ENCODE measurements at places on chromosomes 7 and 10.

- DNase-seq, result peak; percentile 55
Observed at GRCh38 chr10:118568327-118568848, 27.1 kb downstream of the PRLHR start.

GRCh38 chr10:97724341-97724941, 10.9 kb downstream of the MARVELD1 start:
- DNase-seq, result no peak

DNA sequence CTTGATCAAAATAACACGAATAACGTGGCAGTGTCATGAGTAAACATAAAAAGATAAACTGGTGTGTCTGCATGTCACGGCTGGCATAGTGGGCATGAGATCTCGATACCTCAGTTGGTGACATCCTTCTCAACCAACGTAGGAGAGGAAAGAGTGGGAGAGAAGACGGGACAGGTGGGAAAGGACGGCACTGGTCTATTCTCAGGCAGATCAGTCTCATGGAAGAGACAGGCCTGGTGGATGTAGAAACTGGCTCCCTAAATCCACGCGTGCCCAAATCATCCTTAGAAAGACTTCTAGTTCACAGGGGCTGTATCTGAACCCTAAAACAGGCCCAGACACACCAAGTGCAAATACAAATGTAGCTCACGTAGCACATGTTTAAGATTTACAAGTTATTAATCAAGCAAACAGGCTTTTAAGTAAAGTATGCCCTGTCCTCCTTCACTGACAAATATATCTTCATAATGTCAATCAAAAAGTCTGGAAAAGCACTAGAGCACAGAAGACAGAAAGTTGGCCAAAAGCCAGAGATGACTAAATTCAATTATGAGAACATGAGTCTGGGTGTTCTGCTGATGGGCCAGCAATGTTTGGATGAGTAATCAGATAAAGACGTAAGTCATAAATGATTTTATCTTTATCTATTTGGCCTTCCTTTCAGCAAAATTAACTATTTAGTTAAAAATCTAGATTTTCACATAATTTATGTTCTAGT, 56.3 kb downstream of the SFMBT2 start:
- no peak for DNase-seq

GRCh38 chr7:113945018-113945938, 26.5 kb upstream of the PPP1R3A start:
- no peak for DNase-seq

GRCh38 chr10:843703-844102, 87.8 kb downstream of the LARP4B start:
- no peak for DNase-seq

GRCh38 chr10:98920807-98921206, 314.8 kb downstream of the HPSE2 start:
- DNase-seq, result no peak

- DNase-seq, result no peak
Observed at GRCh38 chr10:93595378-93596161, 5.5 kb downstream of the RBP4 start.

- no peak for DNase-seq
Observed at GRCh38 chr7:139675127-139676125, 102.4 kb downstream of the HIPK2 start.

DNA sequence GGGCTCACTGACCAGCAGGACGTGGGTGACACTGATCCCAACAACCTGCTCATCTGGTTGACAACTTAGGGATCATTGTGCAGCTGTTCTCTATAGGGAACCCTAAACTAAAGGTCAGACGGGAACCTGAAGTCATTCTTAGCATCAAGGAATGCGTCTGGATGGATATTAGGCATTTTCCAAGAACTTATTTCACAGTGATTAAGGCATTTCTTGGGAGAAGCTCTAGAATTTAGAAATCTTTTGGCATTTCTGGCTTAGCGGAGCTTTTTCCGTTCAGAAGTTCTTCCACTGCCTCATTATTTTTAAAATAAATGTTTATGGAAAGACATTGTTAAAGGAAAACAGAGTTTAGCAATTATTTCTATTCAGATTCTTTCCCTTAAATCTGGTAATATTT, 303.3 kb upstream of the IGFBP3 start:
- no peak for DNase-seq

DNA sequence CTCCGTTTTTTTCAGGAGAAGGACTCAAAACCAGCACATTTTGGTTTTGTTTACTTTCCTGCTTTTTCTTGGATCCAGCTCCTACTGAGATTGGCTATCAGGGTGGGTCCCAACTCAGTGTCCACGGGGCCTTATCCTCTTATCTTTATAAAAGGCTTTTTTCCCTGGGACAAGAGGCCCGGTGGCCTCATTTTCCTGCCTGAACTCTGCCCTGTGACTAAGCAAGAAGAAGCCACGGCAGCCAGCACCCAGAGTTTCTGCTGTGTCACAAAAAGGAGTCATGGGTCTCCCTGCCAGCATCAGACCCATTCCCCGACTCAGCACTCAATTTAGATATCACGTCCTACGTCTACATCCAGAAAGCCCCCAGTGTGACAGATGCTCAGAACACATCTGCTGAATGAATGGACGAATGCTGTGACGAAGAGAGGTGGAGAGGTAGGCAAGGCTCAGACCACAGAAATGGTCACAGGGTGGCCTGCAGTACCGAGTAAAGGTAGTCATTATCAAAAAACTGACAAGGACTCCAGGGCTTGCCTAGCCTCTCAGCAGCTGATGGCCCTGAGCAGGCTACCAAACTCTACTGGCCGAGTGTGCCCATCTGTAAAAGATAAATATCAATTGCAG, 16.7 kb downstream of the DLG5 start:
- DNase-seq, result no peak

DNA sequence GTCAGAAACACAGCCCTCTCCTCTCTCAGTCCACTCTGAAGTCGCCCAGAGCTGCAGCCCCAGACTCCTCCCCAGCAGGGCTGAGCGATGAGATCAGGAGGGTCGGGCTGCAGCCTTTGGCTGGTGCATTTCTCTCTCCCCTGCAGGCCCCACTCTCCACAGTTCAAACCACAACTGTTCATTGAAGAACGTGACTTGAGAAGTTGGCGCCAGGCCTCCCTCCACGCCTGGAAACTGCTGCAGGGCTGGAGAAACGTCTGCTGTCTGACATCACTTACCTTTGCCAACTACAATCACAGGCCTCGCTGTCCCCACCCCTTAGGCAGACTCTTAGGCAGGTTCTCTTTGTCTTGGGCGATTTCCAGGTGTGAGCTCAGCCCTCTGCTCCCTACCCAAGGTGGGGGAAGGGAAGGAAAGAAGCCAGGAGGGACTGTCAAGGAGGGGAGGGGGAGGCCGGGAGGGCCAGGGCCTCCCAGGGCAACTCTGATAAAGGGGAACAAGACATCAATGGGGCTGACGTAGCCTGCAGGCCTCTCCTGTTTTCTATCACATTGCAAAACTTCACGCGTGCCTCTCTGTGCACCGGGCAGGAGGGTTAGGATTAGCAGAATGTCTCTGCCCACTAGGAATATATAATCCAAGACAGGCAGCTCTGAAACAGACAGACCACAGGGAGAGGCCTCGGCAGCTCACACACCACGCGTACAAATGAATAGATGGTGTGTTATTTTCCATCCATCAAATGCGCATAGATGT, 32.7 kb downstream of the CALML5 start:
- DNase-seq, result no peak

- no peak for DNase-seq
Observed at GRCh38 chr10:106900016-106900652, 264.4 kb downstream of the SORCS1 start.

DNA sequence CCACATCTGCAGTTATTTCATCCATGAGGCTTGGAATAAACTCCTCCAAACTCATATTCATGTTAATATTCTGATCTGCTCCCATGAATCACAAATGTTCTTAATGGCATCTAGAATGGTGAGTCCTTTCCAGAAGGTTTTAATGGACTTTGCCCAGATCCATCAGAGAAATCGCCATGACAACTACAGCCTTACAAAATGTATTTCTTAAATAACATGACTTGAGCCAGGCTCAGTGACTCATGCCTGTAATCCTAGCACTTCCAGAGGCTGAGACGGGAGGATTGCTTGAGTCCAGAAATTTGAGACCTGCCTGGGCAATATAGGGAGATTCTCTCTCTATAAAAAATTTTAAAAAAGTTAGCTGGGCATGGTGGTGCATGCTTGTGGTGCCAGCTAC, 102.1 kb upstream of the TMEM168 start:
- no peak for DNase-seq

DNA sequence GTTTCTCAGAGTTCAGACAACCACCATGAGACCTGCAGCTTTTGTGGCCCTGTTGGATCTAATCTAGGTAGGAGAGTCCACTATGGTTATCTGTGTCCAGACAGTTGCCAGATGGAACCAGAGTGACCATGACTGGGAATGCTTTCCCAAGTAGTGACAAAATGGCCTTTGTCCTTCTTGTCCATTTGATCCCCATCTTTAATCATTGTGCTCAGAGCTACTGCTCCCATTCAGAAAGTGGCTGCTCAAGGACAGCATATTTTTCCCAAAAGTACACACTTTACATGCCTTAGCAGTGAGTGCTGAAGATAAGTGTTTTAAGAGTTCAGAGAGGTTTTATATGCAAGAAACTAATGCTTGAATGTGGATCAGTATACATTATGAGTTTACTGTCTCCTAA, 5.4 kb upstream of the ACSM6 start:
- DNase-seq, result no peak

DNA sequence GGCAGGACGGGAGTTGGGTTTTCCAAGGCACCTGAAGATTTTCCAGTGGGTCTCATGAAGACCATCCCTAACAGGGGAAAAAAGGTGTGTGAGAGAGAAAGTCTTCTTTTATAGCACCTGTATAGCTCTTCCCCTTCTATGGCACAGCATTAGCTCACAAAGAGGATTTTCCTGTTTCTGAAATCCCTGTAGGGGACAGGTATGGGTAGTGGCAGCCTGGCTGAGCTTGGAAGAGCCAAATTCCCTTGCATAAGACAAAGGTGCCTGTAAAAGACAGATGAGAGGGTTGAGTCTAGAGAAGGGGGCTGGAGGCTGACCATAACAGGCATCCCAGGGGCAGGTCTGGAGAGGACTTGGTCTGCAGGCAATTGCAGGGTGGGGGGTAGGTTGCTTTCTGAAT, 63.7 kb downstream of the COL13A1 start:
- DNase-seq, result no peak

DNA sequence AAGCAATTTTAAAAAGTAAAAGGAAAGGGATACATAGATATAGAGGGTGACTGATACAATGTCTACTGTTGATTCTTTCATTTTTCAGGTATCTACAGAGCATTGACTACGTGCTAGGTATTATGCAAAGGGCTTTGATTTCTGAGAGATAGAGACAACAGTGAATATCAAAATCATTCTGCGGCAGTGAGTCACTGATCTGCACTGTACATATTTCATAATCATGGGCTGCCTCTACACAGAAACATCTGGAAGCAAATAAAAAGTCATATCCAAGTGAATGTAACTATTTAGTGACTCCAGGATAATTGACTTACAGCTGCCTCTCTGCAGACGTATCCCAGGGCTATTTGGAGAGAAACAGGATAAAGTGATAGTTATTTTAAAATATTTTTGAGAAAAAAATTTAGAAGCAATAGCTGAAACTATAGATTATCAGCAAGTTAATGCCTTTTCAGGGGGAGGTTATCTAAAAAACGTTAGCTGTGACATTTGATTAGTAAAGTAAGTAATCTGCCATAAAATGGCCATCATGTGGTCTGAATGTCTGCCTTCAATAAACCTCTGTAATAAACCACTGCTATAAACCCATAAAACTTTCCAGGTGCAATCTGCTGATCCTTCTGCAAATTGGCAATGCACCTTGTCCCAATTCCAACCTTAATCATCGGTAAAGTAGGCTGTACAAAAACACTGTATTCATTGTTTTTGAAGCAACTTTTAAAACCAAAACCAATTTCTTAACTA, 43.7 kb downstream of the CPXM2 start:
- DNase-seq, result no peak

DNA sequence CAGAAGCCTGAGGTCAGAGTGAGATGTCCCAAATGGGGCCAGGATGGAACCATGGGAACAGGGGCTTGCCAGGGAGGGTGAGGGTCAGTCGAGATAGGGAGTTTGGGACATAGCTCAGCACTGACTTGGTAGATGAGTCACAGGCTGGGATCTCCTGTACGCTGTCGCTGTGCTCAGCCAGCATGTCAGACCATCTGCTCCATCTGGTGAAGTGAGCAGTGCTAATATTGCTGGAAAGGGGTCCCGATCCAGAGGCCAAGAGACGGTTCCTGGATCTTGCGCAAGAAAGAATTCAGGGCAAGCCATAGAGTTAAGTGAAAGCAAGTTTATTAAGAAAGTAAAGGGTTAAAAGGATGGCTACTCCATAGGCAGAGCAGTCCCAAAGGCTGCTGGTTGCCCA, 505.6 kb downstream of the GALNT17 start:
- no peak for DNase-seq

DNA sequence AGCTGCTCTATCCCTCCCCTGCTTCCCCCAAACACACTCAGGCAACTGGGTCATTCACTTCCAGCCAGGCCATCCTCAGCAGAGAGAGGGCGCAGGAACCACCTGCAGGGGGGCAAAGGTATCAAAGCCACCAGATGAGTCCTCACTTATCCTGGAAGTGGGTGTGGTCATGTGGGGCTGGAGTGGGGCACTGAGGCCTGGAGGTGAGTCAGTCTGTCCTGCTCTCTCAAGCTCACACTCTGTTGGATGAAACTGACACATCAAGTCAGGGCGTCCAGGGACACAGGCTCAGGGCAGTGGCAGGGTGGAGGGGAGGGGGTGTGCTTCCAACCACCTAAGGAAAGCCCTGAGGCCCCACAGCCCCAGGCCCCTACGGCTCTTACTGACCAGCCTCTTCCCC, 8.0 kb upstream of the ELFN1 start:
- DNase-seq, result no peak

DNA sequence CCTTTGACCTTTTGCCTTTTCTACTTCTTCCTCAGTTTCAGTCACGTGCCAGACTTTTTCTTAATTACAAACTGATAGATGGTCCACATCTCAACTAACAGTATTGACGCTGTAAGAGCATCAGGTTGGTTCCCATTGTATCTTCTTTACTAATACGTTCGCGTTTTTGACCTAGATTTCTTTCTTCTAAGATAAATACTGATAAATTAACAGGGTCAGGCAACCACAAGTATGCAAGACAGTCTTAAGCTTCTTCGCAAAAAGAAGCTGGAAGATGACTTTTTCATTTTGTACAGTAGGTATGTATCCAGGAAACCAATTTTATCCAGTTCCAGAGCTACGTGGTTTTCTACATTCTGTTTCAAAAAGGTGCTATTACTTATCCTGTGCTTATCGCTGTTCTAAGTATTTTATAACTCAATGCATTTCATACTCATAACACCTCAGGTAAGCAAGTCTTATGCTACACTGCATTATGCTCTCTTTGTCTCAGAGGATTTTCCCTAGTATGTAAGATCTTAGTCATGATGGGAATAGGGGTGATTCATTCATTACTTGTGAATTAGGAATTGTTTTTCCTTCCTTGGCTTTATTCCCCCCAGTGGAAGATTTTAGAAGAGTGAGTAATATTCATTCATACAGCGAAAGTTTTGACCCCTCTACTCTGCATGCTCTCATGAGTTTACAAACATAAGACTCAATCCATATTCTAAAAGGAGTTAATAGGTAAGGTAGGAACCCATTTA, 955 bp downstream of the DUS4L start:
- no peak for DNase-seq

- peak; percentile 12 for DNase-seq
Observed at GRCh38 chr10:102196893-102197292, 29.2 kb upstream of the ELOVL3 start.

Measured in stimulated activated CD4-positive, alpha-beta T cell treated with anti-CD3 and anti-CD28 coated beads, Interleukin-2, amount 100 ng/mL, for 48 hours (primary cell).